ENCODE measurements at places on chromosomes 16 and 17.
A peak's percentile ranks its signal among the peaks of the same experiment; 100 is the strongest.

DNA sequence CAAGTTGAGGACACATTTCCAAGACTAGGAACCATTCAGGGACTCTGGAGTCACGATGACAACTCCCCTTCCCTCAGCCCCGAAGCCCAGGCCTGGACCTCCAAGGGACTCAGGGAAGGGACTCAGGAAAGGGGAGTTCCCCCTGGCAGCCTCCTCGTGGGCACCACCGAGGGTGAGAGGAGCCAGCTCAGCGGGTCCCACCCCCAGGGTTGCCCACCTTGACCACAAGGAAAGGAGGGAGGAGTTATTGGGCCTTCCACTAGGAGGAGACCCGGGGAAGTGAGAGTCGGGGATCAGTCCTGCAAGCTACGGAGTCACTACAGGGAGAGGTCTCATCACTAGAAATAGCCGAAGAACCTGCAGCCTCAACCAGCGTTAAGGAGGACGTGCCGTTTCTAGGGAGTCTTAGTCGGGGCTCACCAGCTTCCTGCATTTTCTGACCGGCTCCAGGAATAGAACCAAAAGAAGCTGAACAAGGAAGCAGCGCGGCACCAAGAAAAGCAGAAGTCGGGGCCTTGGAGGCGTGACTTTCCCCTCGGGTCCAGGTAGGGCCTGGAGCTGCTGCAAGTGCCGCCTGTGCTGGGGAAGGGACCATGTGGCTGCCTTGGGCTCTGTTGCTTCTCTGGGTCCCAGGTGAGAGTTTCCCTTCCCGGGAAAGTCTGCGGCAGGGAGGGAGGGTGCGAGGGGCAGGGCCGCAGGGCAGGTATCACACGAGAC lies at the start of gene CD300A:
CD300A (plus strand) TSS at position 524 of the 717 bp plus-strand sequence; CDS start at position 594, 70 bp downstream.
- DNase-seq: peak; percentile 16

DNA sequence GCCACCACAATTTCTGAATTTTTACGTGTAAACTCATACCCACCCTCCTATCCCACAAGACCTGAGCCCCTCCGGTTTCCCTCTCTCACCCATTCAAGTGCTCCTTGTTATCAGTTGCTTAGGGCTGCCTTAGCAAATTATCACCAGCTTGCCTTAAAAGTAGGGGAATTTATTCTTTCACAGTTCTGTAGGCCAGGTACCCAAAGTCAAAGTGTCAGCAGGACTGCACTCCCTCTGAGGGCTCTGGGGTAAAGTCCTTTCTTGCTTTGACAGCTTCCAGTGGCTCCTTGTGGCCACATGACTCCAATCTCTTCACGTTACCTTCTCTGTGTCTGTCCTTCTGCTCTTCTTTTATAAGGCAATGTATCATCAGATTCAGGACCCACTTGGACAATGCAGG lies 7.9 kb upstream of the TMEM220 start:
- no peak for DNase-seq

DNA sequence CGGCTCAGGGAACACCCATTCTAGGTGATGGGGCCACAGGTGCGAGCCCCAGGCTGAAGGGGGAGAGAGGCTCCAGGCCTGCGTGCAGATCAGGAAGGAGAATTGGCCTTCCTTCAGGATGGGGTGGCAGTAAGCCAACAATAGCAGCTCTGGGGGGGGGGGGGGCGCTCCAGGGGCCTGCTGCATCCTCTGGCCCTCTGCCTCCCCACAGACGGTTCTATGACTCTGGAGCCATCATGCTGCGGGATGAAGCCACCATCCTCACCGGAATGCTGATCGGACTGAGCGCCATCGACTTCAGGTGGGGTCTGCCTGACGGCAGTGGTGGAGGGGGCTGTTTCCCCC lies 6.1 kb downstream of the RUNDC3A start:
- no peak for DNase-seq

DNA sequence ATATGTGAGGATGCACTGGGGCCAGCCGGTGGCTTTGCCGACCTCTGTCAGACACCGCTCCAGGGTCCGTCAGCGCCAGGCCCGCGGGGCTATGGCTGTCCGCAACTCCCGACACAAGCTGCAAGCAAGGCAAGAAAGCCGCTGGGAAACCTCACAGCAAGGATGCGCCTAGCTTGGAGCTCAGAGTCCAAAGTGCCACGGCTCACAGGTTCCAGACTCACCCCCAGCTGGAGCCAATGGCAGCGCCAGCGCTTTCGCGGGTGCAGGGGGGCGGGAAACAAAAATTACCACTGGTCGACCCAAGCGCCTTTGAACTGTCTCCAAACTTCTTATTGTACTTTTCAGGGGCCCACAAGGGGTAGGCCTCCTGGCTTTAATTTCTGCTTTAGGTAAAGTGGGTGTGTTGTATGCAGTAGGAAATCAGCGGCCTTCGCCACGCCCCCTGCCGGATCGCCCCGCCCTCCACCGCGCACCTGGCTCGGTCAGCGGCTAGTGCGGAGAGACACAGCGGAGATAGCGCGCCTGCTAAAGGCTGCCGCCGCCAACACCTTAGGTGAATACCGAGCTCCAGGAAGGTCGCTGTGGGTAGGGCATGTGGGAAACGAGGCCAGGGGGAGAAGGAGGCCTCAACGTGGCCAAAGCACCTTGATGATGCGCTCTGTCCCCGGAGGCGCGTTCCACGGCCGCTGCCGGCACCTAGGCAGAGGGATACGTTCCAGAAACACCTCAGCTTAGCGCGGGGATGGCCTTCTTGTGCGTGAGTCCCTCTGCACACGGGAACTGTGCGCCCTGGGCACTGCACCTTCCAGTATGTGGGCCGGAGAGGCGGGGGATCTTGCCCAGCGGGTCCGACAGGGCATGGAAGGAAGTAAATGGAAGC lies 61.0 kb upstream of the RBL2 start:
- peak; percentile 82 for DNase-seq

- DNase-seq: no peak
Measured at GRCh38 chr17:37476431-37477120, 13.1 kb upstream of the DUSP14 start.

- DNase-seq: no peak
Measured at GRCh38 chr16:65312795-65313194, 190.9 kb upstream of the CDH11 start.

DNA sequence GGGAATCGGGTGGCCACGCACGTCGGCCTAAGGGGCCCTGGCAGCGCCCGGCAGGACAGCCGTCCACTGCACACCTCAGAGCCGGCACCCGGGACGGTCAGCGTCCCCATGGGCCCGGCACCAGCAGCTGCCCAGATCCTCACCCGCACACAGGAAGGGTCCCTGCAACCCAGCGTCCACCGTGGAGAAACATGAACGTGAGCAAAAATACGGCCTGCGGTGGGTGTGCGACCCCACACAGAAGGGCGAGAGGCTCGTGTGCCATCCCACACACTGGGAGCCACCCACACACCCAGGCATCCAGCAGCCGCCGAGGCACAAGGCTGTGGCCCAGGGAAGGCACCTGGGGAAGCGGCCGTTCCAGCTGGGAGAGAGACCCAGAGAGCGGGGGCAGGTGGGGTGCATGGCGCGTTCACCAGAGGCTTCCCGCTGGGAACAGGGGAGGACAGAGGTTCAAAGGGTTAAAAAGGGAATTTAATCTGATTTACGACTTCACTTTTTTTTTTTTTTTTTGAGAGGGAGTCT lies 6.4 kb downstream of the PIEZO1 start:
- DNase-seq: no peak

GRCh38 chr16:28880955-28881354 lies 2.7 kb downstream of the ATP2A1 start:
- no peak for DNase-seq

DNA sequence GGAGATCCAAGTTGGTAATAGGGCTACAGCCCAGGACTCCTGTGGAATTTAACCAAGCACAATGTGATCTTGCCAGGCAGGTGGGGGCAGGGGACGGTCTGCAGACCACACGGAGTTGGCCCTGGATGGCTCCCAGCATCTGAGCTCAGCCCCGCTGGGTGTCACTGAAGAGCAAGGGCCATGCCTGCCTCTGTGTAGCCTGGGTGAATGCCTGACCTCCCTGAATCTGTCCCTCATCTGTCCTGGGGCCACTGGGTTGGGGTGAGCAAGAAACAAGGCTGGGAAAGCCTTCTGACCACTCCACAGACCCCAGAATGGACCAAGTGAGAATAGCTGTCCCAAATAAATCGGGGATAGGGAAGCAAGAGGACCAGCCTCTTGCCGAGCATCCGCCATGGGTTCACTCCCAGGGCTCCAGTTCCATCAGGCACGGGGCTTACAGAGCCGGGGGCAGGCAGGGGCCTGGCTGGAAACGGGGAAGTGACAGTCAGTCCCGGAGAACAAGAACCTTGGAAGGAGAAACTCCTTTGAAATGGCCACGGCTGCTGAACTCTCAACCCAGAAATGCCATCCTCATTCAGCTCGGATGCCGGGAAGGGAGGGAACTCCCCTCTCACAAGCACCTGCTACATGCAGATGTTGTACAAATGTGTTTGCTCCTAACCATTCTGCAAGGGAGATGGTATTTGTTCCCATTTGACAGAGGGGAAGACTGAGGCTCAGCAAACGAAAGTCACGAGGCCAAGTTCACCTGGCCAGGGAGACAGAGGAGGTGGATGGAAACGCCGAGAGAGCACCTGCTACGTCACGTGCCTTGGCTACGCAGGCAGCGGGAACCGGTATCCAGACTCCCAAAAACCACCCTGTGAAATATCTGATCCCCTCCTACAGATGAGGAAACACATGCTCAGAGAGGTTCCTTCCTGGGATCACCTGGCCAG lies 50.0 kb downstream of the RMI2 start:
- no peak for DNase-seq

GRCh38 chr17:78723001-78723796 lies 58.9 kb downstream of the CYTH1 start:
- DNase-seq: no peak

DNA sequence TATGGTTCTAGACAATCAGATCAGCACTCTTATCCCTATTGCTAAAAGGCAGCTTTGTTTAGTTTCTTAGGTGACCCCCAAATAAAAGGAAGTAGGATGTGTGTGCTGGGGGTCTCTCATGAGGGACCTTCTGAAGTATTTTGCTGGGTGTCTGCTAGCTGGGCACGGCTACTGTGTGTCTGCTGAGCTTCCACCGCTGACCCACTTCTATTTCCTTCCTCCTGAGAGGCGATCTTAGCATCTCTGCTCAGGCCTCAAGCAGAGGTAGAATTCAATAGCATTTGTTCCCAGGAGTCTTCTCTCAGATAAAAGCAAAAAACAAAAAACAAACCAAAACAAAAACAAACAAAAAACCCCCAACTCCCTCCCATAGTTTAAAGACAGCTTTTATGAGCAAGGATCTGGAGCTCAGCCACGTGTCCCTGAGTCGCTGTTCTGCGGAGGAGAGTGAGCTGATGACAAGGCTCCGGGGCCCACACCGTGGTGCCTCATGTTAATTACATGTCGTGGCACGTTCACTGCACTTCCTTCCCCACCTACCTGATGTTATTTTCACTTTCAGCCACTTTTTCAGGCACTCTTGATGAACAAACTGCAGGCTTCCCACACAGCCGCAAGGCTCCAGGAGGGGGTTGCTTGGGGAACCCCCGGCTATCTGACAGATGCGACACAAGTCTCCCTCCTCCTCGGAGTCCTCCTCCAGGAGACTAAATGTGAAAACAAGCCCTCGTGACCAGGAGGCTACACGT lies 83.5 kb downstream of the MARCHF10 start:
- peak; percentile 80 for DNase-seq

- no peak for DNase-seq
Measured at GRCh38 chr17:5874486-5874885, 195.7 kb upstream of the WSCD1 start.

DNA sequence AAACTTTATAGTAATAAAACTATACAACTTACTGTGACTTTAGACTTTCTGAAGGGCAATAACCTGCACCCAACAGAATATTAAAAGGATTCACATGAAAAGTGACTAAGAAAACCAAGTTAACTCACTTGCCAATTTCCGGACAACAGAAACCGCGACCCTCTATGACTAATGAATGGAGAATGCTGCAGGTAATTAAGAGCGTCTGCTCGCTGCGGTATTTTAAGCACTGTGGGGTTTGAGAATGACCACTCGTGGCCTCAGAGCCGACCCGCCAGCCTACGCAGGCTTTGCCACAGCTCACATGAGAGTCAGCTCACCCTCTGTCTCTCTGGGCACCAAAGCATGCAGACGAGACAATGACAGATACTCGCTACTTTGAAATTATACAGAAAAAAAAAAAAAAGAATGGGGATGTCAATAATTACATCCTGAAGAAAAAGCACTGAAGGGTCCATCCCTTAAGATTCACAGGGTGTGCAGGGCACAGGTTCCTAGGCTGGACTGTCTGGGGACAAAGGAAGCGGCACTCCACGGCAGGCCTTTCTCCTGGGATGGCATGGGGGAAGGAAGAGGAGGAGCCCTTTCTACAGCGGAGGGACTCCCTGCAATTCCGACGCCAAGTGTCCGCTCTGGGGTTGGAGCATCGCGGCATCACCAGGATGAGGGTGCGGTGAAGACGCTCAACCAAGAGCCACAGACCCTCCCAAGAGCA lies 35.0 kb downstream of the ZCCHC14 start:
- peak; percentile 44 for DNase-seq

- no peak for DNase-seq
Measured at GRCh38 chr16:21162661-21163151, 4.2 kb downstream of the LDAF1 start.

DNA sequence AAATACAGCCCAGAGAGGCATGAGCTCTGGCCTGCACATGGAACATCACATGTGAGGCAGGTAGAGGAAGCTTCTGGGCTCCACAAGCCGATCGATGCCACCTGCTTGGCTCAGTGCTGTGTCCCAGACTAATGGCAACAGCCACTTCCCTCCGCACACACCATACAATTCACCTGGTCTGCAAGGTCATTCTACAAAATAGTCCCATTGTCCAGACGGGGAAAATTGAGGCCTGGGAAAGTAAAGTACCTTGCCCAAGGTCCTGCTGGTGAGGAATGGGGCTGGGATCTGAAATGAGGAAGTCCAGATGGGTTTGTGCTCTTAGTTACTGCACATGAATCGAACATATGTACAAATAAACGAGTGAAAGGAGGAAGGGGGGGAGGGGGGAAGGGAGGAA lies 88.0 kb downstream of the LITAF start:
- DNase-seq: no peak

DNA sequence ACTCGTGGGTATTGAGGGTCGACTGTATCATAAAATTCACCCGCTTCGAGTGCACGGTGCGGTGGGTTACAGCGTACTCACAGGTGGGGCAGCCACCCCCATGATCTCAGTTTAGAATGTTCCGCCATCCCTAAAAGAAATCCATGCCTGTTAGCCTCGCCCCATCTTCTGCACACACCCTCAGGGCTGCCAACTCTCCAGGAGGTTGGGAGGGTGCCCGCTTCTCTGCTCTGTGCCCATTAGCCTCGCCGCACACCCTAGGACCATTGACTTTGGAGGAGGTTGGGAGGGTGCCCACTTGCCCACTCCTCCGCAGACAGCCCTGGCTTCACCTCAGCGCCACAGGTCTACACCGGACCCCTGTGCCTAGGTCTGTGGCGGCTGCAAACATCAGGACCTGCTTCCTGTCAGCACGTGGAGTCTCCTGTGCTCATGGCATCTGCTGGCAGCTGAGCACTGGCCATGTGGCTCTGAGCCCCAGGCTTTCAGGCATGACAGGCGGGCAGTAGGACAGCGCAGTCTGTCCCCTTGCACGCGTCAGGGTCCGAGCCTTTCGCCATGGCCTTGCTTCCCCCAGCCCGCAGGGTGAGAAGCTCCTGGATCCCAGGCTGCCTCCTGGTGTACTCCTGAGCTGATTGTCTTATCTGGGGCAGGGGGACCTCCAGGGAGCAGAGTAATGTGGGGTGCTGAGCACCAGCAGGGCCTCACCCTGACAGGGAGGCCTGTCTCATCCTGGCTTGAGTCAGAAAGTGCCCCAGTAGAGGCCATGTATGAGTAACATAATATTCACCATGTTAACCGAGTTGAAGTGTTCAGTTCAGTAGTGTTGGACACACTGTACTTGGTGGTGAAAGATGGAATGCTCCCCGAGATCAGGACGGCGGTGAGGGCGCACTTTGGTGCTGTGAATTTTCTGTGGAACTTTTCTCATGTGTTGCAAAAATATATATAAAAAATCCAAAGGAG lies 21.9 kb downstream of the NME3 start:
- no peak for DNase-seq

GRCh38 chr16:1530349-1530882 lies 3.0 kb upstream of the TMEM204 start:
- DNase-seq: no peak

Measured in activated CD4-positive, alpha-beta T cell treated with anti-CD3 and anti-CD28 coated beads for 4 hours (primary cell).